ENCODE measurements at places on chromosomes 13 and 19. TPM values are rescaled to one million over a fixed set of nuclear protein-coding genes. Genes with fewer than 3 reads are reported as not detected.
A peak's percentile ranks its signal among the peaks of the same experiment; 100 is the strongest.

- H3K27ac ChIP-seq = no peak overlapping the region
- peaks cover 30% of the 10 kb centered on the region for H3K4me1 ChIP-seq
- peaks cover 10% of the 10 kb centered on the region for H3K27me3 ChIP-seq
- H3K4me3 ChIP-seq = peak overlapping the region; percentile 93
Measured at GRCh38 chr19:10334588-10335351, 1.4 kb upstream of the RAVER1 start.

DNA sequence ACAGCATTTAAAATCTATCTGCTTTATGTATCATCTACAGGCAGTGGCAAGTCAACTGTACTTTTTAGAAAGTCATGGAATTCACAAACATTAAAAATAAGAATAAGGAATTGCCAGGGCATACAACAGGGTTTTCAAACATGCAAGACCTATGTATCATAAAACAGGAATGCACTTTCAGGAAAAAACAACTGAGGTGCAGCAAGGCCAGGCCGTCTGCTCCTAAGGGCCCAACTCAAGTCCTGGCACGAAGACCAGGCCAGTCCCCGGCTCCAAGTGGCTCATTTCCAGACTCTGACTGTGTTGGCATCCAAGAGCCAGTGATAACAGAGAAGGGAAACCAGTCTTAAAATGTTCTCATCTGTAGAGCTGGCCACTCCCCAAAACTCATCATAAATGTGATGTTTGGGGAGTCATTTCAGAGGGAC, 7.1 kb downstream of the RFX2 start:
- no peaks in the 10 kb centered on the region for H3K36me3 ChIP-seq
- H3K27ac ChIP-seq = no peak overlapping the region
- H3K4me3 ChIP-seq = no peak overlapping the region
- peaks cover 29% of the 10 kb centered on the region for H3K27me3 ChIP-seq
- peaks cover 9% of the 10 kb centered on the region for H3K4me1 ChIP-seq

The CCNE1 gene
- total RNA-seq = 34.4 TPM

The RXFP2 gene
- total RNA-seq = not detected

- H3K36me3 ChIP-seq = peaks cover 8% of the 10 kb centered on the region
- H3K4me3 ChIP-seq = no peak overlapping the region
- H3K27ac ChIP-seq = no peak overlapping the region
- no peaks in the 10 kb centered on the region for H3K27me3 ChIP-seq
- DNase-seq = no peak
- peaks cover 18% of the 10 kb centered on the region for H3K4me1 ChIP-seq
Measured at GRCh38 chr13:23673354-23673753, 103.1 kb downstream of the TNFRSF19 start.

- peaks cover 18% of the 10 kb centered on the region for H3K4me1 ChIP-seq
- peak; percentile 30 for DNase-seq
Measured at GRCh38 chr13:79749984-79750551, 269.1 kb downstream of the NDFIP2 start.

The ZFR2 gene
- 22.6 TPM for total RNA-seq

DNA sequence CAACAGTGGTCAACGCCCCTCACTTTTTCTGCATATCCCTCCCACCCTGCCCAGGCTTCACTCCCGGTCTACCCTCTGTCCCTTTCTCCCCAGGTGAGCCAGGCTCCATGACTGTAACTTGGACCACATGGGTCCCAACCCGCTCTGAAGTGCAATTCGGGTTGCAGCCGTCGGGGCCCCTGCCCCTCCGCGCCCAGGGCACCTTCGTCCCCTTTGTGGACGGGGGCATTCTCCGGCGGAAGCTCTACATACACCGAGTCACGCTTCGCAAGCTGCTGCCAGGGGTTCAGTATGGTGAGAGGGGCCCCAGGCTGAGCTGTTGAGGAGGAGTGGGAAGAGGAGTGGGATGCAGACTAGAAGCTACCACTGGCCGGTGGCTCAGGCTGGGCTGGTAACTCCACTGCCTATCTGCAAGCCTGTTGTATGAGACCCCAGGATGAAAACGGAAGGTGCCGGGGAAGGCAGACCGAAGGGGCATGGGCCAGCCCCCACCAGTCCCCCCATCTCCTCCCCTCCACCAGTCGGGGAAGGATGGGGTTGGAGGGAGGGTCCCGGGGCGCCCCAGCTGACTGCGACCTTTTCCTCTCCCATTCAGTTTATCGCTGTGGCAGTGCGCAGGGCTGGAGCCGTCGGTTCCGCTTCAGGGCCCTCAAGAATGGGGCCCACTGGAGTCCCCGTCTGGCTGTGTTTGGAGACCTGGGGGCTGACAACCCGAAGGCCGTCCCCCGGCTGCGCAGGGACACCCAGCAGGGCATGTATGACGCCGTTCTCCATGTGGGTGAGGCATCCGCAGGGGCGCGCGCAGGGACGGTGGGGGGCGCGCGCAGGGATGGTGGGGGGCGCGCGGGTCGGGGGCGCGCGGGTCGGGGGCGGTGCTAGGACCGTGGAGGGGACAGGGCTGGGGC, 14.4 kb downstream of the ACP7 start:
- no peak overlapping the region for H3K27ac ChIP-seq
- peaks cover 5% of the 10 kb centered on the region for H3K36me3 ChIP-seq
- H3K4me3 ChIP-seq = peak overlapping the region; percentile 66
- H3K4me1 ChIP-seq = no peaks in the 10 kb centered on the region

DNA sequence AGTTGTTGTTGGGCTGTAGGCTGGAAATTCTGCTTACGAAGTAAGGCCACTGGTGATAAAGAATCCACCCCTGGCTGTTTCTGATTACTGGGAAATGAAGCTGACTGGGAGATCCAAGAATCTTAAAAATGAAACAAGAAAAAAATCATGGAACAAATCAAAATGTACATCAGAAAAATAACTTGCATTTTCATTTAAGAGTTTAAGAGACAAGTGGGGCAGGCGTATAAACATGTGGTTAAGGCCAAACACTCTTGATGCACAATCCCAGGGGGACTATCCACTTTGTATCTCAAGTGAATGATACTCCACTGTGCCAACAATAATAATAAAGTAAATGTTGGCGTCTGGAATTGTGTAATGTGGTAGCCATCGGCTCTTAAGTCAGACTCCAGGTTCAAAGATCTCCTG, 24.6 kb downstream of the ZMYM5 start:
- H3K4me3 ChIP-seq = no peak overlapping the region
- no peaks in the 10 kb centered on the region for H3K4me1 ChIP-seq
